Thymus (tissue), 14 donors: ENCODE measurements at places on chromosomes 12 and 14.

- DNase-seq, result no peak
Measured at GRCh38 chr12:54225666-54226065, 36.9 kb upstream of the SMUG1 start.

- DNase-seq, result no peak
Measured at GRCh38 chr12:52085682-52086180, 6.2 kb downstream of the SMIM41 start.

GRCh38 chr12:130461839-130462557 is 124.3 kb downstream of the PIWIL1 start:
- DNase-seq, result no peak

- no peak for DNase-seq
Measured at GRCh38 chr14:105161309-105161708, 7.3 kb downstream of the JAG2 start.

DNA sequence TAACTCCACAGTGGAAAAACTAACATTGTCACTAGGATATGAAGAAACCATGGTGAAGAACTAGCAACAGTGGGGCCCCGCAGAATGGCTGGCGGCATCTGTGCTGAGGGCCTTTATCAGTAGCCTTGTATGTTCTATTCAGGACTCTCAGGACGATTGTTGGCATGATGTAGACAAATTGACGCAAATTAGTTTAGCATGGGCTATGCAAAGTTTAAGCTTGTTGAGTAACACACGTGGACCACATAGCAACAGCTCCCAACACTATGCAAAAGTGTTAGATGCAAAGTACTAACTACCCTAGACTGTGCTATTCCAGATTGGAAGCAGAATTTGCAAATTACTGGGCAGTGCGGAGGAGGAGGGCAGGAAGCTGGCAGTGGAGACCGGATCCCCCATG is 38.2 kb upstream of the TMEM263 start:
- no peak for DNase-seq

- no peak for DNase-seq
Measured at GRCh38 chr12:58026897-58027891, 85.8 kb downstream of the ATP23 start.

DNA sequence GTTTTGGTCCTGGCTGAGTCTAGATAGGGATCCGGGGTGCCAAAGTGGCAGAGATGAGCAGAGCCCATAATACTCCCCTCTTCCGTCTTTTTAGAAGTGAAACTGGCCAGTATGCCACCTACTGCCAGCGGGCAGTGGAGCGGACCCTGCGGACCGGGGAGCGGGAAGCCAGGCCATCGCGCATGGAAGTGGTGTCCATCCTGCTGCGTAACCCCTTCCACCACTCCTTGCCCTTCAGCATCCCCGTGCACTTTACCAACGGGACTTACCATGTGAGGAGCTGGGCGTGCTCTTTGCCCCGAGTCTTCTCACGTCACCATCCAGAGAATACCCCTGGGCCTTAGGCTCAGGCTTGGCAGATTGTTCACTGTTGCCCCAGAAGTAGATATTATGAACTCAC is 21.0 kb downstream of the PIGH start:
- no peak for DNase-seq

- DNase-seq, result no peak
Measured at GRCh38 chr14:69132513-69133181, 20.3 kb downstream of the DCAF5 start.

DNA sequence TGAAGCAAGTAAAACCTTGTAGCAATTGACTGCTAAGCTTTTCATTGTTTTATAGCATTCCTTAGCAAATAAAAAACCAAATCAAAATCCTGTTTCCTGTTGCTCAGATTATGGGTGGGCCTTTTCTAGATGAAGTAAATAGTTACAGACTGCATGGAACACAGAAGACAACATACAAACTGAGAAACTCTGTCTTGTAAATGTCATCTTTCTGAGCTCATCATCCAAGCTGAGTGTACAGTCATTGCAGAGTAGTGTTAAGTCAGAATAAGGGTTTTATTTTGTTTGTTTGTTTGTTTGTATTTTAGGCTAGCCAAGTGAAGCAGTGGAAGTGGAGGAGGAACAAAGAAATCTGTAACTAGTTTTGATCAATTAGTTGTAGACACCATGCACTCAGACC is 24.4 kb upstream of the BTG1 start:
- no peak for DNase-seq

- DNase-seq, result no peak
Measured at GRCh38 chr14:87940382-87940781, 52.6 kb downstream of the GALC start.

- no peak for DNase-seq
Measured at GRCh38 chr14:34003082-34003668, 52.3 kb upstream of the EGLN3 start.

DNA sequence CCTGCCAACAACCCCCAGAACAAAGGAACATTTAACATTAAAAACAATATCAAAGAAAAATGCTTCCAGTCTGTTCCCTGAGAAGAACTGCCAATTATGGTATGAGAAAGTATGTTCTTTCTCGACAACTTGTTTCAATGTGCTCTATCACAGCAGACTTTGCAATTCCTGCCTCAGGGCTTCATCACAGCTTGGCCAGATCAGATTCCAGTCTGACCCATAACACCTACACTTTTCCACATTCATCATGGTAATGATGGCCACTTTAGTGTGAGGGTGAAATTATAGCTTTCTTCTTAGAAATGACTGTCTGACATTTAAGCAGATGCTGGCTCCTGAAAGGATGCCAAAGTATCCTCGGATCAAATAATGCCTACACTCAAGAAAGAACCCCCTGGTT is 17.0 kb downstream of the NEK9 start:
- no peak for DNase-seq

GRCh38 chr14:66974397-66975025 is 214.7 kb upstream of the GARIN2 start:
- no peak for DNase-seq

DNA sequence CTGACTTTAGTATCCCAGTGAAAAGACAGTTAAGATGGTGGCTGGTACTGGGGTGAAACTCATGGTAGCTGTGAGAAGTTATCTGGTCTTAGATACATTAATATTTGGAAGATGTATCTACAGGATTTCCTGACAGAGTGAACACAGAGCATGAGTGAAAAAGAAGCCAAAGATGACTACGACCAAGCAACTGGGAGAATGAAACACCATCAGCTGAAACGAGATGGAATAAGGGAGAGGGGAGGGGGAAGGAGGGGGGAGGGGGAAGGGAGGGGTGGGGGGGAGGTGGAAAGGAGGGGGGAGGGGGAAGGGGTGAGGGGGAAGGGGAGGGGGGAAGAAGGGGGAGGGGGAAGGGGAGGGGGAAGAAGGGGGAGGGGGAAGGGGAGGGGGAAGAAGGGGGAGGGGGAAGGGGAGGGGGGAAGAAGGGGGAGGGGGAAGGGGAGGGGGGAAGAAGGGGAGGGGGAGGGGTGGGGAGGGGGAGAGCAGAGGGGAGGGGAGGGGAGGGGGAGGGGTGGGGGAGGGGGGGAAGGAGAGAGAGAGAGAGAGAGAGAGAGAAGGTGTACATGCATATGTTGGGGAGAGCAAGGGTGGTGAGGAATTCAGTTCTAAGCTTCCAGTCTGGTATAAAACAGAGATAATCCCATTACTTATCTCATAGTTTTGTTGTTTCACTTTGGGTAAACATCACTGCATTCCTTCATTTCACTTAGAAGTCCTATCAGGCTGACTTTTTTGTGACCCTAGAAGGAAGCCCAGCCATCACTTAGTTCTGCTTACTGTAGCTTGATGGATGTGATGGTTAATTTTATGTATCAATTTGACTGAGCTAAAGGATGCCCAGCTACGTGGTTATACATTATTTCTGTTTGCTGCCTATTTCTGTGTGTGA is 73.9 kb downstream of the SPPL3 start:
- DNase-seq, result no peak

- no peak for DNase-seq
Measured at GRCh38 chr14:50082784-50083466, 33.4 kb downstream of the VCPKMT start.

DNA sequence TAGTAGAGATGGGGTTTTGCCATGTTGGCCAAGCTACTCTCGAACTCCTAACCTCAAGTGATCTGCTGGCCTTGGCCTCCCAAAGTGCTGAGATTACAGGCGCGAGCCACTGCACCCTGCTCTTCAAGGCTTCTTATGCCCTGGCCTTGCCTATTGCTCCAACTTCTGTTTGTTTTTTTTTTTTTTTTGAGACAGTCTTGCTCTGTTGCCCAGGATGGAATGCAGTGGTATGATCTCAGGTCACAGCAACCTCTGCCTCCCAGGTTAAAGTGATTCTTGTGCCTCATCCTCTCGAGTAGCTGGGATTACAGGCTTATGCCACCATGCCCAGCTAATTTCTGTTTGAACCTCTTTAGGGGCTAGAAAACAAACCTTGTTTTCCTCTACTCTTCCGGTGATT is 6.0 kb upstream of the ABCD4 start:
- no peak for DNase-seq

GRCh38 chr12:47822401-47822800 is 2.7 kb upstream of the HDAC7 start:
- peak; percentile 31 for DNase-seq

DNA sequence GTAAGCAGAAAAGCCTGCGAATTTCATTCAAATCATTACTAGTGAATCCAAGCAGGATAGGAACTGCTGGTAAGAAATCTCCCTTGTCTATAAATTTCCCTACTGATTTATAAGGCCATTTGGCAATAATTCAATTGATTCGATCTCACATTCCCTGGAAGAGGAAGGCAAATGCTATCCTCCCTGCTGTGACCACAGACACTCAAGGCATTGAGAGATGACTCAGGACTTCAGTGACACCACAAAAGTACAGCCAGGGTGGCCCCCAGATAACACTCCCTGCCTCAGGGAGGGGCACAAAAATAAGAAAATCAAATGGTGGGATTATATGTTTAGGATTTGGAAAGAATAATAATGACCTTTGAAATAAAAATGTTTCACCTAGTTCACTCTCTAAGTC is 162.7 kb downstream of the GRIP1 start:
- DNase-seq, result no peak

- no peak for DNase-seq
Measured at GRCh38 chr12:56046027-56046780, 4.5 kb downstream of the RPS26 start.

GRCh38 chr12:96883571-96883970 is 23.5 kb upstream of the NEDD1 start:
- no peak for DNase-seq

GRCh38 chr12:45182511-45182910 is 33.4 kb upstream of the ANO6 start:
- DNase-seq, result no peak

DNA sequence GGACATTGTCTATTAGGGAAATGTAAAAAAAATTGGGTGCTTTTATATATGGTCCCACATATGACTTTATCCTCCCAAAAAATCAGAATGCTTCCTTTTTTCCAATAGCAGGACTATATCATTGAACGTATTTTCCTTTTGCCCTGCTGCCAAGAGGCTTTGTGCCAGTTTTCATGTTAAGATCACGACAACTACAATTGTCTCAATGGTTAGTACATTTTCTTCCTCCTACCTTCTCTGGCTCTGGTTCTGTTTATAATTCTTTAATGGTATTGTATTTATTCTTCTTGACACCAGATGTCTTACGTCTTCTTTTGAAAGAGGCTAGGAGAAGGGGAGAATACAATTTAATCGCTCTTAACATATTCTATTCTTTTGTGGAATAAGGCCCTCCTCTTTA is 106.9 kb downstream of the ANO6 start:
- DNase-seq, result no peak

DNA sequence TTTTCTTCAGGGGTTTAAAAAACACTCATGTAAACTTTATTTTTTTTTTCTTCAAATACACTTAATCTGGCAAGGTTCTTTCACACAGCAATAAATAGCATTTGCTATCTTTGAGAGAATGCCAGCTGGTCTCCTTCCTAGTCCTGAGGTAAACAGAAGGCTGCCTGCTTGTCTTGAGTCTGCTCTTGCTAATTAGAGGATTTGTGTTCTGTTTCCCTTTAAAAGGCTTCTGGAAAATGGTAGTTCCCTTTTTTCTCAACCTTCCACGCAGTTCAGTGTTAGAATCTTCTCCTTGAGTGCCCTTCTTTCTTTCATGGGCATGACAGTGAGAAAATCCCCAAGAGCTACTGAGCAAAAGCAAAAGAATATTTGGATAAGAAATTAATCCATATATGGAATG is 92.3 kb upstream of the DCN start:
- DNase-seq, result no peak

DNA sequence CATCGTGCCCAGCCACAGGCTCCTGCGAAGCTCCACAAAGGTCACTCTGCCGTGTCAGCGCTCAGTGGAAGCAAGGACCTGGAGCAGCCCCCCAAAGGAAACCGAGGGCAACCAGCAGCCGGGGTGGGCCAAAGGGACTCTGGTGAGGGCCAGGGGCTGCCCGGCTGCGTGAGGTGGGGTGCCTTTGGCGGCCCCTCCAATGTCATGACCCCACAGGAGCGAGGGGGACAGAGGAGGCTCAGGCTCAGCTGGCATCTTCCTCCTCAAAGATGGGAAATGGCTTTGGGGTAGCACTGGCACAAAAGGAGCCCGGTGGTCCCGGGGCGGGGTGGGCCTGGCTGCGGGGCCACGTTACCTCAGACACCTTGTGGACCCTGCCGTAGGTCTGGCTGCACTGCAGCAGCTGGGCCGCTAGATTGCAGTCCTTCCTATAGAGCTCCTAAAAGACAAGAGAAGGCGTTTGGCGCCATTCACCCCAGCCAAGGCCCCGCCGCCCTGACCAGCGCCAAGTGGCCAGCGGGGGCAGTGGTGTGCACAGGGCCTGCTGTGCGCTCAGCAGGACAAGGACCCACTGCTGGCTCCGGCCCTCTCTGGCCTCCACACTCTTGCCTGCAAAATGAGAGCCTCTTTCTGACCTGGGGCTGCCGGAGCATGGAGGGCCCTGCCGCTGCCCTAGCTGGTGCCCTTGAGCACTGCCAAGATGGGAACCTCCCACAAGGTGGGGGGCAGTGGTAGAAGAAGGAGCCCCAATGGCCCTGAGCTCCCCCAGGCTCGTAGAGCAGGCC is 46.9 kb downstream of the BEGAIN start:
- no peak for DNase-seq
